Caudate nucleus (tissue), 63 donors: ENCODE measurements at places on chromosomes 7 and 10.

DNA sequence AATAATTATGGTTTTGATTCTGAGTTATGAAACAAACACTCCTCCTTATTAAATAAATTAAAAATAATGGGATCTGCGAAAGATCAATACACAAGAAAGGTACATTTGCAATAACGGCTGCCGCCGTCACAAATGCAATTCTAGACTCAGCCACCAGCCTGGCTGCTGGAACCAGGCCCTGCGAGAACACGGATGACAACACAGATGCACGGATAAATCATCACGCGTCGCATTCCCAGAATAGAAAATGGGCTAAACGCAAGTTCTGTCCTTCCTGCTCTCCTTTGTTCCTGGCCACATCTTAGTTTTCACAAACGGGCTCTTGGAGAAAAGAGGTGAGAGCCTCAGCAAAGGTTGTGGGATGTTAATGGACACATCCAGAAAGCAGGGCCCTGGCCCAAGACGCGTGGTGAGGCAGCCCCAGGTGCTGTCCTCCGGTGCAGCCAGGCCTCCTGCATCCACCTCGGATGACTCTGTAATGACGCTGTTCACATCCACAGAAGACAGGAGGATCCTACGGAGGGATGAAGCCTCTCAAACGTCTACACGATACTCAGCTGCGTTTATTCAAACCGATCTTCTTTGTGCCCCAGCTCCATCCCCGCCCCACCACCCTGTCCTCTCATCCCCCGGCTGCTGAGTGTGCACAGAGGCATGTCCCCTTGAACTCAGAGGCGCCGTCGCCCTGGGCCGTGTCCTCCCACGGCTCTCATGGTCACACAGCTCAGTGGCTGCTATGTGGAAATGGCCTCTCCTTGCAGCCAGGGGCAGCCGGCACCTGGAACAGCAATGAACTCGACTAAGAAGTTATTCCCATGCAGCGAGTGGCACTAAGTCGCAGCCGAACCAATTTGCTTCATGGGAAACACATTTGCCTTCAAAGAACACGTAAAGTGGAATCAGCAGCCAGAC lies 197.9 kb downstream of the PTPRN2 start:
- no peak for DNase-seq

- no peak for DNase-seq
Observed at GRCh38 chr7:30142710-30143109, 7.9 kb downstream of the MTURN start.

DNA sequence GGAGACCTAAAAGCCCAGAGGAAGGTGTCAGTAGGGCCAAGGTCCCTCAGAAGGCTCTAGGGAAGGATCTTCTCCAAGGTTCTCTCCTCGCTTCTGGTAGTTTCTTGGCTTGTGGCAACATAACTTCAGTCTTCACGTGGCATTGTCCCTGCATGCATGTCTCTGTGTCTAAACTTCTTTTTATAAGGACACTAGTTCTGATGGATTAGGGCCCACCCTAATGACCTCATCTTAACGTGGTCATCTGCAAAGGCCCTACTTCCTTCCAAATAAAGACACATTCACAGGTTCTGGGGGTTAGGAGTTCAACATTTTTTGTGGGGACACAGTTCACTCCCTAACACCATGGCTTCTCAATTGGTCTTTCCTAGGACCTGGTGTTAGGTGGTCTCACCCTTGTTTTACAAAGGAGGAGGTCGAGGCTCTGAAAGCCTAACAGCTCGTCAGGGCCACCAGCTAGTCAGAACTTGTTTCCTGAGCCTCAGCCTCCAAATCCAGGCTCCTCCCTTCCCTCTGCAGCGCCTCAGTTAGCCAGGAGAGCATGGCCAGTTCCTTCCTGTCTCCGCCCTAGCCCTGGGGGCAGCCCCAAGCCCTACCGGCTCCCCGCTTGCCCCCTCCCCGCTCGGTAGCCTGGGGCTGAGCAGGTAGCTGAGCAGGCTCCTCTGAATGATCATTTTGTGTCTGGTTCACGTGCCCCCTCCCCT lies 109.7 kb upstream of the PPIF start:
- DNase-seq, result no peak

GRCh38 chr7:157738066-157738460 lies 401.3 kb downstream of the DNAJB6 start:
- DNase-seq, result no peak

DNA sequence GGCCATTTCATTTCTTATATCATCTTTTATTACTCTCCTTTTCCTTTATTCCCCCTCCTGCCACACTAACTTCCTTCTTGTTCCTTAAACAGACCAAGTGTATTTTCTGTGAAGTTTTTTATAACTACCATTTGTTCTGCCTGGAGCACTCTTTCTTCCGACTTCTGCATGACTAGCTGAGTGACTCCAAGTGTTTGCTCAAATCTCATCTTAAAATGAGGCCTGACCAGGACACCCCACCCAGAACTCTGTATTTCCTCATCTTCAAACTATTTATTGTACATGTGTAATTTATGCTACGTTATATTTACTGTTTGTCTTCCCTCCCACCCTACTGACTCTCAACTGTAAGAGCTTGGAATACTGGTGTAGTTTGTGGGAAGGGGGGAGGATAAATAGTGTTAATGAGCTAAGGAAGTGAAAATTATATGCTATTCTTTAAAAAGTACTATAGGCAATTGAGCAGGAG lies 3.2 kb downstream of the MINDY3 start:
- DNase-seq, result no peak

GRCh38 chr7:80934321-80934720 lies 15.5 kb upstream of the SEMA3C start:
- DNase-seq, result no peak

DNA sequence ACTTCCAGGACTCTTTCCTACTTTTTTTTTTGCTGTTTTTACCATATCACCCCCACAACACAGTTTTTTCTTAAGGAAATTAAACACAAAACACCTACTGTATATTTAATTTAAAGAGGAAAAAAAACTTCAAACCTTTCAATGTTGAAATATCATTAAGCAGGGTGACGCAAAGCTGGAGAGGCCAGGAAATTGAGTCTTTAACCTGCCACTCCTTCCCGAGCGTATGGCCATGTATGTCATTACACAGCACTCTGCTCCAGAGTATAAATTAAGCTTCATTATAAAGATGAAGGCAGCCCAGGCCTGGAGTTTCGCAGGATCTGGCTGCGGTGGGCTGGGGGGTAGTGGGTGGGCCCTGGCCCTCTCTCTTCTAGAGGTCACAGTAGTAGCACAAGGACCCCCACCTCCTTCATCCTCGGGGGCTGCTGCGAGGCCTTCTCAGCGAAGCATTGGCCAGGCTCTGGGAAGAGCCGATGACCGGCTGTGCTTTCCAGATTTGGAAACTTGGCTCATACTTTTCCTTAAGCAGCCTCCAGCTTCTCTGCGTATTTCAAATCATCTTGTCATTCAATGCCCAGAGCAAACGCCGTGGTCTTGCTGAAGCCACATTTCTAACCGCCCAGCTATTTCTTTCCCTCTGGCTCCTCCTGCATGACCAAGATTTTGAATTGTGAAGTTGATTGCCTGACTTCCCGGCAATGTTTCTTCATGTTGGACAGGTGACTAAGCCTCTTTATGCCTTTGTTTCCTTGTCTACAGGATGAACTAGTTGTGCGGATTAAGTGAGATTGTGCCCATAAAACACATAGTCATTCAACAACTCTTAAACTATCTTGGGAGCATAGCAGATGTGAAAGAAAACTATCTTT lies 765.1 kb downstream of the SUGCT start:
- no peak for DNase-seq

- no peak for DNase-seq
Observed at GRCh38 chr7:45597286-45597984, 23.3 kb downstream of the ADCY1 start.

DNA sequence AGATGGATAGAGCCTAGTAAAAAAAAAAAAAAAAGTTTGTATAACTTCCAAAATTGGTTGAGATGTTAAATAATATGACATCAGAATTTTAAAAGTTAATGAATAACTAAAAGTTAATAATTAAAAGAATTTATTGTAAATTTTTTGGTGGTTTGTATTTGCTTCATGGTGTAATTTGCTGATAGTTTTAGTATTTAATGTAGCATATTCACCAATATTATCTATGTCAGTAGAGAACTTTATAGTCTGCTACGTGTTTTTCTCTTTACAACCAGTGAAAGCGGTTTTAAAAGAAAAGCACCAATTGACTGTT lies 51.8 kb upstream of the STEAP4 start:
- no peak for DNase-seq

GRCh38 chr10:91550021-91550420 lies 82.8 kb downstream of the PPP1R3C start:
- DNase-seq, result no peak

- no peak for DNase-seq
Observed at GRCh38 chr10:17431871-17432311, 22.5 kb downstream of the ST8SIA6 start.

- DNase-seq, result no peak
Observed at GRCh38 chr7:13189668-13190067, 502.2 kb downstream of the ARL4A start.

DNA sequence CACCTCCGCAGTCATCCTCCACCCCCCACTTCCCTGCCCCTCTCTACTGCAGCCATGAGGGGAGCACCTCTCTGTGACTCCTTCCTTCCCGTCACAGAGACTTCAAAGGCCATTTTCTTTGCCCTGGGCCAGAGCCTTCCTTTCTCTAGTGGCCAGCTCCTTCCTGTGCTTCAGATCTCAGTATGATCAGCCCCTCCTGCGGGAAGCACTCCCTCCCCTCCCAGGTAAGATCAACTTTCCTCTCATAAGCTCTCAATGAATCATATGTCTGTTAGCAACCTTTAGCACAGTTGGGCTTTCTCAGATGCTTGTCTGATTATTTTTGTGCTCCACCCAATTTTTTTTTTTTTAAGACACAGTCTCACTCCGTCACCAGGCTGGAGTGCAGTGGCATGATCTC lies 241.0 kb upstream of the PRSS1 start:
- no peak for DNase-seq
